ENCODE measurements at places on chromosomes 1 and 21. TPM values are rescaled to one million over a fixed set of nuclear protein-coding genes. Genes with fewer than 3 reads are reported as not detected.
A peak's percentile ranks its signal among the peaks of the same experiment; 100 is the strongest.

S100A9 gene
- not detected for total RNA-seq

NES gene
- total RNA-seq = 83.8 TPM

TRABD2B gene
- 0.34 TPM for total RNA-seq

LMX1A gene
- 8.7 TPM for total RNA-seq

AADACL4 gene
- total RNA-seq = not detected

ID3 gene
- 99.9 TPM for total RNA-seq

OR10X1 gene
- total RNA-seq = not detected

LCE2B gene
- total RNA-seq = not detected

DNA sequence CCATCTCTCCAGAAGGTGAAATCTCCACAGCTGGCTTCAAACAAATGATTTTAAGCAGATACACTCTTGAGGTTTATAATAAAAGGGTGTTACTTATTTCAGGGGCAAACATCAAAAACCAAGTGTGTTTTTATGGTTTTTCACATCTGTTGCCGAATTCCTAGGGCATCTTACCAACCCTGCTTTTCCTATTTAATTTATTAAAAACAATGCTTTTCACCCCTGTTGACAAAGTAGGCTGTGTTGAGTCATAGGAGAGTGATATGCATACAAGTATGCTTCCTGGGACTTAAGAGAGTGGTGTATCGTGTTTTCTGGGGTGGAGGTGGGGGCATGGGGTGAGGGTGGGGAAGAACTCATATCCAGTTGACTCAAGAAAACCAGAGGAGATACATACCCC lies 29.3 kb upstream of the IL20 start:
- no peak for DNase-seq

DNA sequence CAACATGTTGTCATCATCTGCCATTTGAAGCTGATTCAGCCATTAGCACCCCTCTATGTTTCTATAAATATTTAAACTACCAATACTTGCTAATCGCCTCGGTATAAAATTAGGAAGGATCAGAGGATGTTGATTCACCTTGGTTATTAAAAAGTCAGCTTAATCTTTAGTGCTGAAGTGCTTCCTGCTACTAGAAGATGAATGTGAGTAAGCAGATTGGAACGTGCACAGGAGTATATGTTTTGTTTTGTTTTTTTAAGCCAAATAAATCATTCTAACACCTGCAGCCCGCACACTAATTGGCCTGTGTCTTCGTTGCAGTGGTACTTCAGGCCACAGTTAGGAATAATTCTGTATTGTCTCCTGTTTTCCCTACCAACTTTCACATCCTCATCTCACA lies 485.7 kb downstream of the AJAP1 start:
- no peak for DNase-seq

- DNase-seq = no peak
Observed at GRCh38 chr1:25891606-25892005, 14.6 kb downstream of the STMN1 start.

DNA sequence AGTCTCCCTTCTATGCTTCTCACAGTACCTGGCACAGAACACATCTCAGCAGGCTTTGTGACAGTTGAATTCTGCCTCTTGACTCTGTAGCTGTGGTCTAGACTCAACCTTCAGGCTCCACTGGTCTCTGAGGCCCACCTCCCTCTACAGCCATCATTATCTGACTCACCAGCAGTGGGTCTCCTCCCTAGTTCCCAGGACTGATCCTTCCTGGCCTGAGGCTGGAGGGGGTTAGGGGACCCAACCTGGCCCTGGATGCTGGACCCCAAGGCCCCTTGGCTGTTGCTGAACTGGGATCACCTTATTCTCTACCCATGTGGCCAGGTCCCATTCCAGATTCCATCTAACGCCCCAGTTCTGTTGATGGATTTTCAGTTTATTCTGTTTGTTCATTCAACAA lies 43.1 kb upstream of the FOXO6 start:
- DNase-seq = no peak

- DNase-seq = no peak
Observed at GRCh38 chr1:114454539-114454938, 56.5 kb downstream of the TRIM33 start.

DNA sequence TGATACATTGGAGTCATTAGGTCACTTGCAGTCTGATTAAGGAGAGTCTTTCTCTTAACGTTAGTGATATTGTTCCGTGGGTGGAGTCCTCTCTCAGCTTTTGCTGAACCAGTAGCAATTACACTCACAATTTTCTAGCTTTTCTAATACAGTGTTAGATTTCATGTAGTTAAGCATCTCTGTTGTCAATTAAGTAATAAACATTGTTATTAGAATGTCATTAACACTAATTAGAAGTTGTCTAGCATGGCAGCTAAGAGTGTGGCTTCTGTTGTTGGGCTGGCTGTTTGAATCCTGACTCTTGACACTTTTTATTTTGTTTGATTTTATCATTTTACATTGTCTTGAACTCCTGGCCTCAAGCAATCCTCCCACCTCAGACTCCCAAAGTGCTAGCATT lies 33.4 kb downstream of the FAAH start:
- no peak for DNase-seq

GRCh38 chr1:23211955-23212354 lies 5.3 kb downstream of the HTR1D start:
- no peak for DNase-seq

DNA sequence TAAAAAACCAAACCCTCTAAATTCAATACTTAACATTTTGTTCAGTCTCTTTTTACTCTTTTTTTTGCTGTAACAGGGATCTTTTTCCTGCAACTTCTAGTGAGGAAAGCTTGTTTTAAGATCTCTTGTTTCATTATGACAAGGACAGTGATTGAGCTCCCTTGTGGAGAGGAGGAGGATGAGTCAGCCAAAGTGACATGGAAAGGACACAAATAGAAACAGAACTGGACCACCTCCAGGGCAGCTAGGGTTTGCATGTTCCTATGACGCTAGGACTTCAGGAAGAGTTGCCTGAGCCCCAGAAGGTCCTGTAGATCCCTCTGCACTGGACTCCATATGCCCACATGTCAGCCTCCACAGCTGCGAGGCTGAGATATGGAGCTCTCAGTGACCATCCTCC lies 212.6 kb upstream of the FAM78B start:
- DNase-seq = no peak

DNA sequence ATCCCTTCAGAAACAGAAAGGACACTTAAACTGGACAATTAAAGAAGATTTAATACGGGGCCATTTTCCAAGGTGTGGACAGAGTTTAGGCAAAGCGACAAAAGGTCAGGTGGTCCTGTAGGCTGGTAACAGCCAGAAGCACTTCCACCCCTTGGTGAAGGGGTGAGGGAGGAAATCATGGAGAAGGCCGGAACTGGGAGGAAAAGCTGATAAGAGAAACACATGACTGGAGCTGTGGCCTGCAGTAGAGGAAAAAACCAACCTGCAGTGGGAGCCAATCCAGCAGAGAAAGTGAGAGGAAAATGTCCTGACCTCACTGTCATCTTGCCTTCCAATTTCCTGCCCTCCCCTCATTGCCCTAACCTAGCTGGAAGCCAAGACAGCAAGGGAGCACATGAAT lies 249.8 kb downstream of the LMO4 start:
- DNase-seq = no peak

- peak; percentile 52 for DNase-seq
Observed at GRCh38 chr1:1068517-1069055, 5.5 kb downstream of the RNF223 start.

DNA sequence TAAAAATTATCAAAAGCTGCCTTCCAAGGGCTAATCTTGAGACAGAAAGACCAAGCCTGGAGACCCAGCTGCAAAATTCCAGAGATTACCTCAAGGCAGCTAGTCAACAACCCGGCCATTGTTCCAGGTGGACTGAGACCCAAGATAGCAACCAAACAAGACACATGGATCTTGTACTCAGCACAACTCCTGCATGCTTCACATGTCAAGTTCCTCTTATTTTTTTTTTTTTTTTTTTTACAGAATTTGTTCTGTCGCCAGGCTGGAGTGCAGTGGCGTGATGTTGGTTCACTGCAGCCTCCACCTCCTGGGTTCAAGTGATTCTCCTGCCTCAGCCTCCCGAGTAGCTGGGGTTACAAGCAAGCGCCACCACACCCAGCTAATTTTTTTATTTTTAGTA lies 40.1 kb downstream of the CD2 start:
- DNase-seq = no peak

- no peak for DNase-seq
Observed at GRCh38 chr1:65471861-65472332, 51.4 kb downstream of the LEPR start.

DNA sequence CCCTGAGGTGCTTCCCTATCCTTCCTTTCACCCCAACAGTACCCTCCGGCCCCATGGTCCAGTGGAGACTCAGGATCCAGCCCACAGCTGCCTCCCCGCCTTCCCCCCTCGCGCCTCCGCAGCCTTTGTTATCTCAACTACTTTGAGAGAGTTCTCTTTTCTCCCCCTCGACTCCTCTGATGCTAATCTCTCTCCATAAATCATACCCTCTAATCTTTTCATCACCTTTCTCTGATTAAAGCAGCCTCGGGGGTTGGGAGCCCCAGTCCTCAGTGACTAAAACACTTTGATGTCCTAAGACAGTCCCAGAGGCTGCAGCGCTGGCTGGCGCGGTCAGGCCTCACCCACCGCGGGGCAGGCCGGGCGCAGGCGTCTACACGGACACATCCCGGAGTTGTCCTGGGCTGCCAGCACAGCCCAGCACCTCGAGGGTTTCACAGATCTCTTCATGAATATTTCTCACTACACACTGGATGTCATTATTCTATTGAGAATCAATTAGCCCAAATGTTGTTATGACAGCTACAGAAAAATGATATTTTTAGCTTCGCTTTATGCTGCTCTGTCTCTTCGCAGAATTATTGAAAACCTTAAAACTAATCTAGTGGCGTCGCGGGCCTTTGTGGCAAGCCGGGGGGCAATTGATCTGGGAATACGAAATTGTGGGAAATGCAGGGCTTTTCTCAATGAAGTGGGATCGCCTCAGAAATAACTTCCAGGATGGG lies 289.5 kb downstream of the RRAGC start:
- no peak for DNase-seq

- peak; percentile 25 for DNase-seq
Observed at GRCh38 chr1:175887521-175887920, 144.1 kb upstream of the TNR start.

DNA sequence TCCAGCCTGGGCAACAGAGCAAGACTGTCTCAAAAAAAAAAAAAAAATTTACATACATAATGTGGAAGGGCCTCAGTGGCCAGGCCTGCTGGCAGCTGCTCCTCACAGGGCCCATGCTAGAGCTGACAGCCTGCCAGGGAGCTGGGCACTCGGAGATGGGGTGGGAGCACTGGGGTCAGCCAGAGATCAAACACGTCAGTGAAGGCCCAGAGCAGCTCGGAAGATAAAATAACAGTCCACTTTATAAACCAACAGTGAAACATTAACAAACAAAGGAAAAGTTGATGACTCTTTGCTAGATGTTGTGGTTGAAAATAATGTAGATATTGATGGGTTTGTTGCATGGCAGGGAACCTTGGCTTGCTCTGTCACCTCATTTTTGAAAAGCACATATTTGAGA lies 42.7 kb downstream of the ATP5PF start:
- DNase-seq = no peak

DNA sequence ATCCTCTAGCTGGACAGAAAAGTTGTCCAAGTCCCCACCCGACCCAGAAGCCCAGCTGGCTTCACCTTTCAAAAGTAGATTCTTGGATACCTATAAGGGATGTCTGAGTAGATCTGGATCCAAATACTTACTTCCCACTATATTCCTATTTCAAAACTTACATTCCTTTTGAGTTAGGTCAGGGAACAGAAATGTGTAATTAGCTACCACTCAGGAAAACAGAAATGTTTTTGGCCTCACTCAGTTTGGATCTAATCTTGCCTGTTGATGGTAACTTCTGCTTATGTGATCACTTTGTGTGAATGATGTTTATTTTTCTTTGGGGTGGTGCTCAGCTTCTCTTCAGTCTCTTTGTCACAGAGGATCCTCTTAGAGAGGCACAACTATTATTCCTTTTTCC lies 814.4 kb upstream of the RGS18 start:
- no peak for DNase-seq

- DNase-seq = peak; percentile 33
Observed at GRCh38 chr1:3732434-3733093, 19.7 kb upstream of the CCDC27 start.

DNA sequence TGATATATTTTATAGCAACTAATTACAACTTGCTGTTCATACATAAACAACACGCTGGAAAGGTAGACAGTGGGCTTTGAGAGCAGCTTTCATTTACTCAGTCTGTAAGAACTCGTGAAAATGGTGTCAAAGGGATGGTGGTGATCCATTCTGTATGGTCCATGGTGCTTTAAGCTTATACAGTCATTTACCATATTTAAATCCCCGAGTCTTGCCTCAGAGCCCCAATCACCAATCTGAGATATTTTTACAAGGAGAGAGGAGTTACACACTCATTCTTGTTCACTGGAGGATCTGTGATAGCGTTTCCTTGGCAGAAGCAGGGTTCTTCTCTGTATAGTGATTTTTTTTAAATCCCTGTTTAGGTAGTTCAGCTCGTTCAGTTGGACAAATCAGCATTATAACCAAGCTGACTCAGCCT lies 694.6 kb downstream of the USP25 start:
- DNase-seq = no peak

DNA sequence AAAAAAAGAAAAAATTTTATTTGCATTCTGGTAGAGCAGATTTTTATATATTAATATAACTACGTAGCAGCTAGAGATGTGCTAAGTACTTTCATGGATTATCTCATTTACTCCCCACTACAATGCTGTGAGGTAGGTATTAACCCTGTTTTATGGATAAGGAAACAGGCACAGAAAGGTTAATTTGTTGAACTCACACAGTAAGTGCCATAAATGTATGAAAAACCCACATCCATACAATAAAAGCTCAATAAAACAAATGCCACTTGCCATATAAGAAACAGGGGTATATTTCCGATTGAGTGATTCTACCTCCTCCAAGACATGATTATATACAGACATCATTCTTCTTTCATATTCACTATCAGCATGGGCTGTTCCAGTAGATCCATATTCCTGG lies 83.1 kb downstream of the INTS7 start:
- no peak for DNase-seq

- DNase-seq = no peak
Observed at GRCh38 chr1:44757420-44757819, 17.8 kb downstream of the KIF2C start.

GRCh38 chr1:228935198-228935663 lies 200.0 kb downstream of the RHOU start:
- no peak for DNase-seq

GRCh38 chr1:59314776-59315528 lies 18.1 kb downstream of the FGGY start:
- DNase-seq = no peak

All from neural progenitor cell (in vitro differentiated cells).